NCI-H1436 treated with DMSO at 0.1 percent for 48 hours (cell line): ENCODE measurements at places on chromosomes 1 and 21.

GRCh38 chr1:162973381-162973795, 95.8 kb upstream of the RGS4 start:
- DNase-seq = no peak

DNA sequence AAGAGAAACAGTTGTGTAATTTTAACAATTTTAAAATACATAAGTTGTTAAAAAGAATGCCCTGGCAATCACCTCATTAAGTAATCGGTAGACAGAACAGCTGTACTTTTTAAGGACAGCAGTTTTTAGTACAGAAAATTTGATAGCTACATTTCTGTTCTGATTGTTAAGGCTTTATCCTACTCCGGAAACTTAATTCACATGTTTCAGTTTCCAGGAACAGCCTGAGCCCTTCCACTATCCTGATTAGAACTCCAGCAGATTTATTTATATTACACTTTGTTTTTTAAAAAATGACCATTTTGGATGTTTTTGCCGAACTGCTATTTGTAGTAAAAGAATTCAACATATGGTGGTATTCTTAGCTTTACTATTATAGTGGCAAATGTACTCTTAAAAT, 8.7 kb downstream of the PRRC2C start:
- DNase-seq = no peak

- no peak for DNase-seq
Measured at GRCh38 chr1:198440842-198441241, 99.6 kb downstream of the ATP6V1G3 start.

- no peak for DNase-seq
Measured at GRCh38 chr1:94335950-94336349, 82.2 kb upstream of the ABCD3 start.

DNA sequence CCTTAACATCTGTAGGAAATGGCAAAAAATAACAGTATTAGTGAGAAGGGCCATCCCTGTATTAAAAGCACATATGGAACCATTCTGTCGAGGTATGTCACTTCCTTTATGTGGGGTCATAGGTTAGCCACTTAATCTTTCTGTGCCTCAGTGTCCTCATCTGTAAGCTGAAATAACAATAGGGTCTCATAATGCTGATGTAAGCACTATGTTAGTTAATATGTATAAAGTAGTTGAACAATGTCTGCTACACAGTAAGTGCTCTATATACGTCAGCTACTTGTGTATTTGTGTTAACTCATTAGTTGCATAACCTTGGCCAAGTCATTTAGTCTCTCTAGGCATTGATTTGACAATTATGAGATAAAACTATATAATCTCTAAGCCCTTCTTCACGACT, 11.8 kb downstream of the PLPPR5 start:
- no peak for DNase-seq

DNA sequence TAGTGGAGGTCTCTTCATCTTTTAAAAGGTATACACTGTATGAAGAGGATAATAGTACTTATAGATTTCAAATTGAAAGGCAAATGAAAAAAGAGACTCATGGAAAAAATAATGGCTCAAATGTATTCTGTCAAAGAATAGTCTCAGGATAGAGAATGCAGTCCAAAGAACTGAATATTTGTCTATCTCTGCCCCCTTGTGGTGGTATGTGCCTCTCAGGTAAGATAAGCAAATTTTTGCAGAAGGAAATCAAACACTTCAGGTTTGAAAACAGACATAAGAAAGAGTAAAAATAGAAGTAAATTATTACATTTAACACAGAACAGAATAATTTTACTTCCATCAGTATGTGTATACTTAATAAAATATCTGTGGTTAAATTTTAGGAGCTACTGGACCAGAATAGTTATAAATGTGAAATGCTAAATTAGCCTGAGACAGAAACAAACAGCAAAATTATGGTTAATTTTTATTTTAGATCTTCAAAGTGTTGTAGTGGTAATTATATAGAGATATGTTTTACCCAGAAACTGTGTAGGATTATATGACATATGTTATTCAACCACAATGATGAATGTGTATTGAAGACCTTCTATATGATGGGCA, 164.4 kb upstream of the PALMD start:
- DNase-seq = no peak

GRCh38 chr1:5981009-5981380, 11.2 kb downstream of the NPHP4 start:
- DNase-seq = no peak

- no peak for DNase-seq
Measured at GRCh38 chr1:52669696-52670095, 28.5 kb downstream of the COA7 start.

- DNase-seq = no peak
Measured at GRCh38 chr1:176017722-176018121, 189.4 kb downstream of the COP1 start.

GRCh38 chr1:239819096-239819495, 272.6 kb upstream of the FMN2 start:
- DNase-seq = no peak

GRCh38 chr1:1273209-1273511, 494 bp downstream of the UBE2J2 start:
- no peak for DNase-seq

DNA sequence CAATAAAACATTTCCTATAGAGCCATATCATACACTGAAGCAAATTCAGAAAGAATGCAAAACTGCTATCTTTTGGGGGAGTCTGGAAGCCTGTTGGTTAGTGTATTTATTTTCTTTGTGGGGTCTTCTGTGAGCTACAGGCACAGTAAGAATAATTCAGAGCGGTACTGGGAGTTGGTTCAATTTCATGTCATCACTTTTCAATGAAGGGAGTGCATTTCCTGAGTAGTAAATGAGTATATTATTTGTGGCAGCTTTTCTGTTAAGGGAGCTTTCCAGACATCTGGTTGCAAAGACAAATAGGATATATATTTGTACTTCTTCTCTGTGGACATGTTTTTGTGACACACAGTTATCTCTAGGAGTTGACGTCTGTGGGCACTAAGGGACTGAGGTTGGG, 130.6 kb downstream of the HUNK start:
- DNase-seq = no peak

DNA sequence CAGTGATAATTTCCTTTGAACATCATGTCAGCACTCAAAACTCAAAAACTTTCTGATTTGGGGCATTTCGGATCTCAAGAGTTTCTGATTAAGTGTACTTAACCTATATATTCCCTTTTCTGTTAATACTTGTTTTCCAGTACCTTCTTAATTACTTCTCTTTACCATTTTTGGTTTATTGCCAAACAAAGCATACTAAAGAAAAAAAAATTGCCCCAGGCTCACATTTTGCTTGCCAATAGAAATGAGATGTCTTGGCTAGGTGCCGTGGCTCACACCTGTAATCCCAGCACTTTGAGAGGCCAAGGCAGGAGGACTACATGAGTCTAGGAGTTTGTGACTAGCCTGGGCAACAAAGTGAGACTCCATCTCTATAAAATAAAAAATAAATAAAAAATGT, 4.8 kb downstream of the PSMD4 start:
- DNase-seq = no peak

GRCh38 chr1:233034836-233035235, 84.4 kb downstream of the NTPCR start:
- no peak for DNase-seq

GRCh38 chr1:233157245-233157644, 138.3 kb downstream of the PCNX2 start:
- DNase-seq = no peak

- DNase-seq = no peak
Measured at GRCh38 chr1:232182236-232182635, 447.7 kb downstream of the SIPA1L2 start.

GRCh38 chr1:156379420-156380165, 10.6 kb downstream of the RHBG start:
- DNase-seq = no peak

DNA sequence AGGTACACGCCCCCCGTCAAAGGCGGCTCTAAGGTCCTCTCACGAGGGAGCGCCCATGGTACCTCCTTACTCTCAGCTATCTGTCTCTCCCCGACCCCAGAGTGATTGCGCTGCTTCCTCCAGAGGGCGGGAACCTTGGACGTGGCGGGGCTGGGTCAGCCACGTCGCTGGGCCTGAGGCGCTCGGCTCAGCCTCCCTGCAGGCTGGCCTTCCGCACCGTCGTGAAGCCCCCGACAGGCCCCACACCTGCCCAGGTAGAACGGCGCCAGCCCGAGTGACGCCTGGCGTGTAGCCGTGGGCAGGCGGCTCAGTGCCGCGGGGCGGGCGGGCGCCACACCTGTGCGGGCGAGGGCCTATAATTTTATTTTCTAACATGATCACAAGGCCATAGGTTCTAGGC, 122.2 kb upstream of the BEND5 start:
- DNase-seq = no peak

DNA sequence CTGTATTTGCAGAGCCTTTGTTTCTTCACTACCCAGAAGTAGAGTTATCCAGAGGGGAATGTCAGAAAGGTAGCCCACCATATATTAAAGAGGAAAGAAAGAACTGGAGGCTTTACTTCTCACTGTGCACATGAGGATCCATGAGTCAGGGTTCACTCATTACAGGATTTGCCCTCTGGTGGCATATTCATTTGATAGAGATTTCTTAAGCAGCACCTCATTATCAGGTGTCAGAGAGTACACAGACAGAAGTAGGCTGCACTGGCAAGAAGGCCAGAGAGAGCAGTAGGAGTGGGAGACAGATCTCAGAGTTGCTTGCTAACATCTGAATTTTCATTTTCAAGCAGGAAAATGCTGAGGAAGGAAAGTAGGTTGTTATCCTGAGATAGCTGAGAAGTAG, 123.8 kb downstream of the PIK3R3 start:
- no peak for DNase-seq

DNA sequence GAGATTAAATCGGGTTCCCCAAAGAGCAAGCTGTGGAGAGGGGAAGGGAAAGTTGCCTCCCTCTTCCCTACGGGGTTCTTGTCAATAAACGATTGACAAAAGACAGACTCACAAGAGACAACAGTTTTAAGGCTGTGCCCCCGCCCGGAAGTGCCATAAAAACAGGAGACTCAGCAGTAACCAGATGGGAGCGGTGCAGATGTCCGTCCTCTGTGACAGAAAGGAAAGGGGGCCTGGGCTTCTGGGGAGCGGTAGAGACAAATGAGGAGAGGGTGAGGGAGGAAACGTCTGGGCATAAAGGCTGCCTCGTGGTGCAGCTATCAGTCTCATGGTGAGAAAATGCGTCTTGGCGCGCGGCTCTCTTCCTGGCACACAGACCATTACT, 5.9 kb downstream of the TP73 start:
- DNase-seq = no peak

DNA sequence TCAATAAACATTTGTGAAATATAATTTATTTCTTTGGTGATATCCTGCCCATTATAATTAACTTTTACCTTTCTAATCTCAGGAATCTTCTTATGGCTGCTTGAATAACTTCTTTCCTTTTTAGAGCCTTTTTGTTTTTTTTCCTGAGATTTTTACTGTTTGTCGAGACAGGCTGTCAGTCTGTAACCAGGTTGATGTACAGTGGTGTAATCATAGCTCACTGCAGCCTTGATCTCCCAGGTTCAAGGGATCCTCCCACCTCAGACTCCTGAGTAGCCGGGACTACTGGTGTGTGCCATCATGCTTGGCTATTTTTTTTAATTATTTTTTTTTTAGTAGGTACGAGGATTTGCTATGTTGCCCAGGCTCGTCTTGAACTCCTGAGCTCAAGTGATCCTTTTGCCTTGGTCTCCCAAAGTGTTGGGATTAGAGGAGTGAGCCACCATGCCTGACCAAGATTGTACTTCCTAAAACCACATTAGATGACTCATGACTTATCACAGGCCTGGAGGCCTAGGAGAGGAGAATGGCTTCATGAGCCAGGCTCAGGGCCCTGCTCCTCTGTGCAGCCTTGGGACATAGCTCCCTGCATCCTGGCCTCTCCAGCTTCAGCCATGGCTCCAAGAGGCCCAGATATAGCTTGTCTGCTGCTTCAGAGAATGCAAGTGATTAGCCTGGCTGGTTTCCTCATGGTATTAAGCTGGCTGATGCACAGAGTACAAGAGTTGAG, 48.6 kb downstream of the CTH start:
- DNase-seq = no peak

GRCh38 chr1:68049941-68050878, at the start of gene DIRAS3:
TSS of gene DIRAS3 (minus strand) at chr1:68050627. CDS start at chr1:68047297, 3,330 bp downstream.
- DNase-seq = no peak
